ENCODE measurements at places on chromosomes 7 and 10.

GRCh38 chr7:91193141-91193540, 71.1 kb upstream of the FZD1 start:
- DNase-seq = no peak

DNA sequence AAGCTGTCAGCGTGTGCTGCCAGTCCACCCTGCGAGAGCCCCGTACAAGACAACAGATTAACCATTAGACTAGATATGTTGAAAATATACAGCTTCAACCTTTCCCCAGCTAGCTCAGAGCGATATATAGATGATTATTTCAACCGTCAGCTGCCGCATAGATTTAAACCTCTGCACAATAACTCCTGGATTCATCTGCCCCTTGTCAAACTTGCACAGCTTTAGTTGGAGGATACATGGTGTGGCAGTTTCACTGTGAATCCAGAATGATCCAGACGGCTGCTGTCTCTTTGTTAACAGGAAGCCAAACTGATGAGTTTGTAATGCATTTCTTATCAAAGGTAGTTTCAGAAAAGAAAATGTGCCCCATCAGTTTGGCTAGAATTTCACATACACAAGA, 659.7 kb downstream of the KCNMA1 start:
- DNase-seq = no peak

DNA sequence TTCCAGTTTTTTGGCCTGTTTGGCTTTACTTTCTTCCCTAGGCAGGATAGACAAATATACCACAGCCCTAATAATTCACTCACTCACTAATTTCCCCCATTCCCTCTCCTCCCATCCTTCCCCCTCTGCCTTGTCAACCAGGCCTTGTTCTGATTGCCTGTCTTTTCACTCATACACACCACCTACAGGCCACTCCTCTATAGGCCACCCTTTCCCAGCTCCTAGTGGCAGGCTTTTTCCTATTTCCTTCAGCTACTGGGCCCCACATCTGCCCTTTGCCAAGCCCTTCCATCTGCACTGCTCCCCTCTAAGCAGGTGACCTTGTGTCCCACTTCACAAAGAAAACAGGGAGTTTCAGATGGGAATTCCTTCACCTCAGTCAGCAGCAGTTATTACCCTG, 59.8 kb upstream of the MSRB2 start:
- DNase-seq = no peak

DNA sequence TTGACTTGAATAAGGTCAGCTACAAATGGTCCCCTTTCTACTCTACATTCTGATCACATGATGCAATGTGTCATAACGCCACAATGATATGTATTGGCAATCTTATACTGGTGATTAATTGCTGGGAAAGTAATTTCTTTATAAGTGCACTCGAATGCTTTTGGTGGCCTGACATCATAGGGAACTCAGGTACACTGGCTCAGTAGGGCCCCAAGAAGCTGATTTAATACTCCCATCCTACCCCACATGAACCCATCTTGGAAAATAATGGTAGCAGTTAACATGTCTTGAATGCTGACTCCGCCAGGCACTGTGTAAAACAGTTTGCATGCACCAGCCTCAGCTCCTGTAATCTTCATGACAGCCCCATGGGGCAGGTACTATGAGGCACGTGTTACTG, 186.9 kb downstream of the SNX10 start:
- no peak for DNase-seq

- no peak for DNase-seq
Observed at GRCh38 chr7:150648353-150649079, 16.3 kb upstream of the GIMAP6 start.

GRCh38 chr7:45404622-45405021, 169.5 kb upstream of the ADCY1 start:
- no peak for DNase-seq

DNA sequence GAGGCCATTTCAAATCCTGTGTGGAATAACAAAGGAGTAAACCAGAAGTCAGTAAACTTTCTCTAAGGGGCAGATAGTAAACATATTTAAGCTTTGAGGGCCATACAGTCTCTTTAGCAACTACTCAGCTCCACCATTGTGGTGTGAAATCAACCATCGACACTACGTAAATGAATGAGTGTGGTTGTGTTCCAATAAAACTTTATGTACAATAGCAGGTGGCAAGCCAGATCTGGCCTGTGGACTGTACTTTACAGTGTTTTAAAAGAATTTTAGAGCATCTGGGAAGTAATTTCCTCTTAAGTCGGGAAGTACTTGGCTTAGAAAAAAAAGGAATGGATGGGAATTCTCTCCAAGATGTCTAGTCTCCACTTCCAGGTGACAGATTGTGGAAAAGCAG, 71.3 kb downstream of the ARHGAP22 start:
- no peak for DNase-seq

GRCh38 chr10:93993414-93993781, 333 bp upstream of the PLCE1 start:
- no peak for DNase-seq

- DNase-seq = no peak
Observed at GRCh38 chr7:118836933-118837332, 612.4 kb downstream of the ANKRD7 start.

DNA sequence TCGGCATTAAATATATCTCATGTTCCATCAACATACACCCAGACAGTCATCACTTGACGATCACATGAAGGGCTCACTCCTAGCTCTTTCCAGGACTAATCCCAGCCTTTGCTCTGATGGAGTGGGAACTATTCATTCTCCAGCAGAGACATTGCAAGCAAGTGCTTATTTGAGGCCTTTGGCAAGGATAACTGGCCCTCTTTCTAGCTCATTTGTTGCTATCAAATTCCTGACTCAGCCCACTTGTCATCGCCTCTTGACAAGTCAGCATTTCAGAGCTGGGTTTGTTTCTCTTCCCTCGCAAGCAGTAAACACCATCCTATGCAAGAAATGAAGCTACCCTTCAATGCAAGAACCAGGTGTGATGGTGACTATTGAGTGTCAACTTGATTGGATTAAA, 1165.7 kb upstream of the AUTS2 start:
- no peak for DNase-seq

- DNase-seq = no peak
Observed at GRCh38 chr7:108459922-108460551, 3.8 kb upstream of the NRCAM start.

DNA sequence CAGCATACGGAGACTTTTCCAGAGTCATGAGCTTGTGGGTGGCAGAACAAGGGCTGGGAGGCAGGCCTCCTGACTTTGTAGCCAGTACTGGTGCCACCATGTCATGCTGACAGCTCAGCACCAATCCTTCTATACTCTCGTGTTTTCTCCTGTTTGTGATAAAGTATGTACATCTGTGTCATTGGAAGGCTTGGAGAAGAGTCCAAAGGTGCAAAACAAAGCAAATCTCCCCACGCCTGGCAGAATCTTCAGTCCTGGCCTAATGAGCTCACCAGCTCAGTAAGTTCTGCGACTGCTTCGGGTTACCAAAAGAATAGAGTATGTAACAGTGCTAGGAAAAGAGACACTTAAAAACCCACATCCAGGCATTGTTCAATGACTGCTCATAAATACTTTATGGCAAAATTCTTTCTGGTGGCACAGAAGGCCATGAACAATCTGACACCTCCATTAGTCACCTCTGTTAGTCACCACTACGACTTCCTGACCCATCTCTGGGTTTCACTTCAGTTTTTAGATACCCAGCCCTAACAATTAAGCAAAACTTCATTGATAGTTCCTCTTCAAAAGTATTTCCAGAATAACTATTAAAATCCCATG, 24.5 kb downstream of the STEAP1 start:
- DNase-seq = no peak

DNA sequence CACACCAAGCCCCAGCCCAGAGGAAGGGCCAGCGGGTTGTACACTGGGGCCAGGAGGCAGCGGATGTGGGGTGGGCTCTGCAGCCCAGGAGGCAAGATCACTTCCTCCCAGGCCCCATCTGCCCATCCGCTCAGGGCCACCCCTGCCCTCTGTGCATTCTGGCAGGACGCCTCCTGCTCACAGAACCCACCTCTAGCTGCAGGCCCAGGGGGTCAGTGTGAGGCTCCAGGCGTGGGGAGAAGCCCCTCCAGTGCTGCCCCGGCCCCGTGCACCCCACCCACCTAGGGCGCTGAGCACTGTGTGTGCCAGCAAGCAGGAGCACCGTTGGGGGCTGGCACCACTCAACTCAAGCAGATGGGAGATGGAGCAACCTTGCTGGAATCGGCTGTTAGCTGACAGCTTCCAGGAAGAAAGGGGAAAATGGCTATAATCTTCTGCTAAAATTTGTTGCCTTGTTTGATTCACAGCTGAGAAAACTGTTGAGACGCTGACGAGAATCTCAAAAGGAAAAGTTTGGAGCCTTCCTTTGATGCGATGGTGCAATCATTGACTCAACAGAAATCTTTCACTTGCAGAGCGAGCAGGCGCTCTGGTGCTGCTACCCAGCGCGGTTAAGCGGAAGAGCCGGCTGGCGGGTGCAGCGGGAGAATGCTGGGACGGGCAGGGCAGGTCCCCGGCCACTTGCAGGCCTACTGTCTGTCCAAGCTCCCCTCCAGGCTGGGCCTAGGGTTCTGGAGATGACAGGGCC, 276.1 kb downstream of the ELFN1 start:
- DNase-seq = no peak

DNA sequence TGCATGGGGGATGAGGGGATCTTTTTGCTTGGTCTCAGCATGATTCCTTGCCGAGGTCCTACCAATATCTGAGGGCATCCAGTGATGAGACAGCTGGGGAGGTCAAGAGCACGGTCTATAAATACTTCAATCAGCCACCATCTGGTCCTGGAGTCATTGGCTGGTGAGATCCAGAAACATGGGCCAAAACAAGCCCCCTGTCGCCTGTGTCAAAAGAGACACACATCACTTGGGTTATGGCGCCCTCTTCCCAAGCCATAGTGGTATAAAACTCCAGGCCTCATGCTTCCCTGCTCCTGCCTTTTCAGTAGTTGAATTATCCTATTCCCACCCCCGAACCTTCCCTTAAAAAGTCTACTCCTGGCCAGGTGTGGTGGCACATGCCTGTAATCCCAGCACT, 60.9 kb downstream of the SLC35B4 start:
- no peak for DNase-seq

- no peak for DNase-seq
Observed at GRCh38 chr7:70306173-70306572, 707.9 kb downstream of the AUTS2 start.

- DNase-seq = no peak
Observed at GRCh38 chr7:156752367-156753228, 112.0 kb downstream of the RNF32 start.

Measured in DMS153 (cell line).